ENCODE measurements at places on chromosomes 4 and X.
A peak's percentile ranks its signal among the peaks of the same experiment; 100 is the strongest.

DNA sequence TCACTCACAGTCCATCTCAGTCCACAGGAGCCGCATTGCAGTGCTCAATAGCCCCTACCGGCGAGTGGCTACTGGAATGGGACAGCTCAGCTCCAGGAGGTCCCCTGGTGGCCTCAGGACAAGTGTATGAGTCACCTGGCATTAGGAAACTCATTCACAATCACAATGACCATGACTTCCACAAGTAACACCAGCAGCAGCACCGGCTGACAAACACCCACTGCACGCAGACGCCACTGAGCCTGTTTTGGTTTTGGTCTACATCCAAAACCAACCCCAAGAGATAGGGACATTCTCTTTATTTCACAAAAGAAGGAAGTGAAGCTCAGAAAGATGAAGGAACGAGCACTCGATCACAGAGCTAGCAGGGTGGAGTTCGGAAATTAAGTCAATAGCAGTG lies 8.1 kb downstream of the JAKMIP1 start:
- no peak for DNase-seq

DNA sequence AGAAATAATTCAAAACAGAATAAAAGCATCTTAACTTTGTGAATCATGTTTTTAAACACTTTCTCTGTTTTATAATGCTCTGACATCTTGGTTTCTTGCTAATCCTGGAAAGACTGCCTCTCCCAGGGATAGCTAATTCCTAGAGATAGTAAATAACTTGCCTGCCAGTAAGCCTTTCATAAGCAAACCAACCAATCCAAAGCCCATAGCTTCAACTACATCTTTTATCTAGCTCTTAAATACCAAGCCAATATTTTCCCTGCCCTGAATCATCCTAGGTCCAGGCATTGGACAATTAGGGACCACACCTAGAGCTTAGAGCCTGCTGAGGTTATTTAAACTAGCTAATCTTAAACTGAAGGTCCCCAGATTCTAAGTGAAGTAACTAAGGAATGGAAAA lies 223.7 kb upstream of the DIPK2B start:
- DNase-seq: no peak

DNA sequence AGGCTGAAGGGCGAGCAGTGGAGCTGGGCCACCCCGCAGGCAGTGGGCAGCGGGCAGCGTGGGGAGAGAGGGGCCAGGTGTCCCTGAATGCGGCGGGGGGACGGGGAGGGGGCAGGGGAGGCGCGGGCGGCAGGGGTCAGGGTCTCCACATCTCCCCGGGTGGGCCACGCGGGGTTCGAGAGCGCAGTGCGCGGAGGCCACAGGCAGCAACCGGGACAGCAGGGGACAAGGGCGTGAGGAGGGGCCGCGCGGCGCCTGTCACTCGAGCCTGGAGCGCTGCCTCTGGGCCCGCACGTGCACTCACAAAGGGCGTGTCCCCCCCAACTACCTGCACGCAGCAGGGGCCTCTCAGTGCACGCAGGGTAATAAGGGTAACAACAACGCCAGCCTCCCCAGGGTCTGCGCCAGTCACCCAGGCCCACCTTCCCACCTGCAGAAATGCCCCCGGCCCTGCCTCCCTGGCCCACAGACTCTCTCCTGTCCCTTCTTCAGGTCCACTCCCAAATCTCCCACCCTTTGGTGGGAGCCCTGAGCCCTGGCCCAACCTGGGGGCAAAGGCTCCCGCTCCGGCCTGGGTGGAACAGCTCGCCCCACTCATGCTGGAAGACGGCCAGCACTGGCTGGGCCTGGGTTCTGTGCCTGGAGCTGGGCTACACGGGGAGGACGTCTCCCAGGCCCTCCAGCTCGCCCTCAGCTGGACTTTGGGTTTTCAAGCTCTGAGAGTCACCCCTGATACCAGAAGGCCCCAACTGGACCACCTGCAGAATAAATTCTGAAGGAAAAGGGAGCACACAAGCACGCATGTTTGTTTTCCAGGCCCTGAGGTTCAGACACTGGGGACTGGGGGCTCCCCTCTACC lies 53.2 kb downstream of the ZFYVE28 start:
- no peak for DNase-seq

DNA sequence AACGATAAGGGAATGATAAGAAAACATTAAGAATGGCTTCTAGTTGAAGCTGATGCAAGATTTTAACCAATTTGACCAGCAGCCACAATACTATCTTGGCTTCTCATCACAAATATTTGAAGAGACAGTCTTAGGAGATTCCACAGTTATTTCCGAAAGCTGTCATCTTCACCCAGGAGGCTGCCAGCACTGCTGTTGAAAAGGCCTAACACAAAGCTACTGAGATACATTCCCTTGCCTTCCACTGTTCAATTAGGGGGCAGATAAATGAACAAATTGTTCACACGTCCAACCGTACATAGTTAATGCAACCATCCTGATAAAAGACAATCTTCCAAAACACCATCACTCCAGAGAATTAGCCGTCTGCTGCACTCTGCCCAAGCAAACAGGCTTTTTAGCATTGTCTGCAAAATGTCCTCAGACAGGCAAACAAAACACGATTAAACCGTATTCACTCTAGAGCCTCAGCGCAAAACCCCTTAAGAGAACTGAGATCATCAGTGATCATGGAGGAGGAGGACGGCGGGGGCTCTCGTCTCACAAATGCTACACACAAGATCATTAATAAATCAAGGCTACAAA lies 189.8 kb upstream of the PSAPL1 start:
- no peak for DNase-seq

DNA sequence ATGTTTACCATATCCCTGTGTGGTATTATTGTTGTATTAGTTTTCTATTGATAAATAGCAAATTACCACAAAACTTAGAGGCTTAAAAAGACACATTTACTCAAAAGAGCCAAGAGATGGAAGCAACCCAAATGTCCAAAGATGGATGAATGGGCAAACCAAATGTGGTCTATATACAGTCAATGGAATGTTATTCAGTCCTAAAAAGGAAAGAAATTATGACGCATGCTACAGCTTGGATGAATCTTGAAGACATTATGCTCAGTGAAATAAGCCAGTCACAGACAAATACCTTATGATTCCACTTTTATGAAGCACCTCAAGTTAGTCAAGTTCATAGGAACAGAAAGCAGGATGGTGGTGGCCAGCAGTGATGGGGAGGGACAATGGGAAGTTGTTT lies 144.7 kb downstream of the QDPR start:
- DNase-seq: no peak

- DNase-seq: no peak
Observed at GRCh38 chr4:8355864-8356565, 84.5 kb downstream of the ACOX3 start.

- no peak for DNase-seq
Observed at GRCh38 chr4:168739886-168740285, 243.0 kb downstream of the PALLD start.

DNA sequence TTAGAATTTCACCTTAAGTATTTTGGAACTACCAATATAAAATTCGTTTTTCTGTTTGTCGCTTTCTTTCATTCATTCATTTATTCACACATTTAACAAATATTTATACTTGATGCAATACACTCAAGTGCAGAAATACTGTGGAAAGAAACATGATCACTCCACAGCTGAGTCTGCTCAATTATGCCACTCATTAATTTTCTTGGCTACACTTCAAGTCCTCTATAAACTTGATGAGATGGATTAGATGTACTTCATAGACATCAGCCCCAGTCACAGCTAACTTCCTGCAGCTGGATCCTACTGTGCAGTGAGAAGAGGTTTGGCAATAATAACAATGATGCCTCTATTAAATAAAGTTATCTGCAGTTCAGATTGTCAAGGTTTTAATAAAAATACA lies 208.1 kb downstream of the PDGFC start:
- DNase-seq: no peak

DNA sequence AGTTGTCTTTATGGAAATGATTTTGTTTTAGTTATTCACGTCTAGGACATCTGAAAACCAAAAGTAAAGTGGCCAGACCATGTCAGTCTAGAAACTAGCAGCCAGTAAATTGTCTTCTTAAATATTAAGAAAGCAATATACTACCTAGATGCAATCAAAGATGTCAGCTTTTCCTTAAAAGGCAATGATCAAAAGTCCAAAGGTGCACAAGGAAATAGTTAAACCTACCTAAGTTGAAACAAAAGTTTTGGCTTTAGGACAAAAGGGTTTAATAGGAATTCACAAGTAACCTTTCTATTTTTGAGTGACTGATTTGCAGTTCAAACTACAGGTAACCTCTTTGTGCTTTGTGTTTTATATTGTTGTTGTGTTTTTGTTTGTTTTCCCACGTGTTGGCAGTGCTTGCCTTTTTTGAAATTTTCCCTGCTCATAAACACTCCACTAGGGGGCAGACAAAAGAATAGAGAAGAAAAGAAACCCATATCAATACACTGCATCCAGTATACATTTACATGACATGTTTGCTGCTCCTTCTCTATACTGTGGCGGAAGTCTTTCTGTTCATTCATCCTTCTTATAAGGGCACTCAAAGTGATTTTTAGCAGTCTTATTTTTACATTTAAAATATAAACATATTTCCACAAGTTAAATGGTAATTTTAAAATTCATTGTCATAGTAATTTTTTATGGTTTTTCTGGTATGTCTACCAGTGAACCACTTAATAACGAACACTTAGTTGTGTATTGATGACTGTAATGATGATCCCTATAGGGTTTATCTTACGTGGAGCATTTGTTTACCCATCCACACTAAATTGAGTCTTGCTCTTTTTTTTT lies 62.7 kb downstream of the GAB1 start:
- peak; percentile 67 for DNase-seq

DNA sequence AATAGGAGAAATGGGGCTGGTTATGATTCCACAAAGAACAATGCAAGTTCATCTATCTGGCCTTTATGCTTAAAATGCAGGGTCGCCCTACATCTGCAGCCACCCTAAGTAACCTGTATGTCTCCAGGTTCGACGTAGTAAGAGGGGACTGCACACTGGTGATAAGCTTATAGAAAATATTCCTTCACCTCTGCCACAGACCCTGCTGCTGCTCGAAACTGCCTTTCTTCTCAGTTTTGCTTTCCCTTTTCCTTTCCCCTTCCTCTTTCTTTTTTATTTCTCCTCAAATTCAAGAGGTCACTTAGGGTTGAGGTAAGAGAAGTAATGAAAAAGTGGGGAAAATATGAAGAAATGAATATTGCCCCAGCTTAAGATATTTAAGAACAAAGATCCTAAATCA lies 123.5 kb downstream of the DCHS2 start:
- DNase-seq: no peak

GRCh38 chr4:147842573-147842972 lies 110.7 kb downstream of the ARHGAP10 start:
- no peak for DNase-seq

DNA sequence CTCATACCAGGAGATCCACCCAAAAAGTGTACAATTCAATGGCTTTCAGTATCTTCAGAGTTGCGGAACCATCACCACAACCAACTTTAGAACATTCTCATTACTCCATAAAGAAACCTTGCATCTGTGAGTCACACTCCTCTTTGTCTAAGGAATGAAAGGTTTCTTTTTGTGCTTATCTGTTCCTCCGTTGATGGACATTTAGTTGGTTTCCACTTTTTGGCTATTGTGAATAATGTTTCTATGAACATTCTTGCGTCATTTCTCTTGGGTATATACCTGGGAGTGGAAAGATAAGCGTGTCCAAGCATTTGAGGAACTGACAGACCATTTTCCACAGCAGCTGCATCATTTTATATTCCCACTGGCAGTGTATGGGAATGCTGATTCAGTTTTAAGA lies 10.6 kb downstream of the FAM184B start:
- no peak for DNase-seq

- DNase-seq: peak; percentile 5
Observed at GRCh38 chr4:89356086-89356485, 48.5 kb upstream of the GPRIN3 start.

GRCh38 chr4:22703912-22704311 lies 11.2 kb downstream of the GBA3 start:
- no peak for DNase-seq

- DNase-seq: no peak
Observed at GRCh38 chr4:170420255-170420693, 330.5 kb upstream of the AADAT start.

GRCh38 chr4:89657931-89658700 lies 178.8 kb downstream of the SNCA start:
- DNase-seq: no peak

- peak; percentile 4 for DNase-seq
Observed at GRCh38 chrX:27336466-27337091, 126.6 kb downstream of the PPP4R3C start.

All from T47D (cell line).